ENCODE measurements at places on chromosomes 11 and 22.

- no peak for DNase-seq
Measured at GRCh38 chr11:20309231-20310025, 54.1 kb upstream of the HTATIP2 start.

DNA sequence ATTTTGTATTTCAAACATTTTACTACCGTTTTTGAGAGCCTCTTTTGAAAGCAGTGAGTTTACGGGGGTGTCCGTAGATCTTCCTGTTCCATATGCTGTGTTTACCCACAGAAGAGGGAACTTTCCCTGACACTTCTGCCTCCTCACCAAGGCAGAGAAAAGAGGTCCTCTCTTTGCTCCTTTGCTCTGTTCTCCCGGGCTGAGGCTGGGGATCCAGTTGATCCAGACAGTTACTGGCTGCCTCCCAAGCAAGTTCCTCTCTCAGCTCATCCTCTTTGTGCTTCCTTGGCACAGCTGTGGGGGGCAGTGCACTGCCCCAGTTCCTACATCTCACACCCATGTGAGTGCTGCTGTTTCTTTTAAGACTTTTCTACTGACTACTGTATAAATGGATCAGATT, 813.7 kb downstream of the NTM start:
- DNase-seq = no peak

GRCh38 chr22:30879415-30879797, 89.2 kb downstream of the MORC2 start:
- no peak for DNase-seq

DNA sequence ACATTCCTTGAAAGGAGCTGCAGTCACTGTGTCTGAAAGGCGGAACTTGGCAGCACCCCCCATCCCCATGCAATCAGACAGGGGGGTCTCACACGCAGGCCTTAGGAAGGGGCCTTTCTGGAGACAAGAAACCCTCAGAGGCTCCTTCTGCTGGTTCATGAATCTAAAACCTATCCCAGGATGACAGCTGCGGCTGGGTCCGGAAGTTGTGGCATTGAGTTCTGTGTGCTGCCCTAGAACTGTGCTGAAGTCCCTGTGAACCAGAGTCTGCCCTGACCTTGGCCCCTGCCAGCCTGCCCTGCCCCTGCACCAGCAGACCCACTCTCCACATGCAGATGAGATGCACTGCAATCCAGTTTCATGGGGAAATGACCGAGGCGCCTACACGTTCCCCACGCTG, 268.0 kb downstream of the CTTN start:
- no peak for DNase-seq

- DNase-seq = peak; percentile 42
Measured at GRCh38 chr11:2298795-2299761, 2.6 kb downstream of the C11orf21 start.

DNA sequence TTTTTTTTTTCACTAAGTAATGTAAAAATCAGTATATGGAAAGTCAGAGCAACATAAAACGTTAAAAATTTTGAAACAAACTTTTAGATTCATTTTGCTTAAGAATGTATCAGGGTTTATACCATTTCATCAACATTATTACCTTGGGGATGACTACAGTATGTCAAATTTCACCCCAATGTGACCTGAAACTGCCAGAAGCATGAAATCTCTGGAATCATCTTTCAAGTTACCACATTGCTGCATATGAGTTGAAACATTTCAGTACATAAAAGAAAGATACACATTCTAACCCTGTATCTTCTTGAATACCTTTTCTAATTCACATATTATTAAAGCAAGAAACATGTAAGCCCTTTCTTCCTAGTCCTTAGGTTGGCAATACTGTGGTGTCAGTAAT, 32.8 kb downstream of the MAML2 start:
- DNase-seq = no peak

GRCh38 chr11:33687733-33688479, 12.7 kb downstream of the C11orf91 start:
- DNase-seq = peak; percentile 31

DNA sequence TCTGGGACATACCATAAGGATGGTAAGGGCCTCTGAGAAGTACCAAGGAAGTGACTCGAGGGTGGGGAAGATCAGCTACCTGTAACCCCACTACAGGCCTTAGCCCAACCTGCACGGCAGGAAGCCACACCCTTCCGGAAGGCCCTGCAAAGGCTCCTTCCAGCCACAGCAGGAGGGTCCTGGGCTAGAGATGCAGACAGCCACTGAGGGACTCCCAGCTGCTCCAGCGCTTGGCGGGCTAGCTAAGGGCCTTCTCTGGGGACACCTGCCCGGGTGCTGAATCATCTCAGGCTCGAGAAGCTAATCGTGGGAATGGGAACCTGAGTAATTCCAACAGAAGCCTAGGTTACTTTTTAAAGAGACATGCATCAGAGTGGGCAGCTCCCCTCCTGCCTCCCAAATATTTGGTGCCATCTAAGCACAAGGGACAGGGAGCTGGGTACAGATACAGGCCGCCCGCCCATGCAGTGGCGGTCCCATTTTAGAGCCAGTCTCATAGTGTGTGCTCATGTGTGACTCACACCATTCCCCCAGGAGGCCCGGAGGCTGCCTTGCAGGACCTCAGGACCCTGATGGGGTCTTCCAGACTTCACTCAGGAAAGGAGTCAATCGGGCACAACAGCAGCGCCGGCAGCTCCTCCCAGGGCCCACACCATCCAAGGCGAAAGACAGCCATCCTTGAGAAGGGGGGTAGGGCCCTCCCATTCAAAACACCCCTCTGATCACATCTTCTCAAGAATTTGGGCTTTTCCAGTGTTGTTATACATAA, 8.0 kb downstream of the MYH9 start:
- peak; percentile 77 for DNase-seq

DNA sequence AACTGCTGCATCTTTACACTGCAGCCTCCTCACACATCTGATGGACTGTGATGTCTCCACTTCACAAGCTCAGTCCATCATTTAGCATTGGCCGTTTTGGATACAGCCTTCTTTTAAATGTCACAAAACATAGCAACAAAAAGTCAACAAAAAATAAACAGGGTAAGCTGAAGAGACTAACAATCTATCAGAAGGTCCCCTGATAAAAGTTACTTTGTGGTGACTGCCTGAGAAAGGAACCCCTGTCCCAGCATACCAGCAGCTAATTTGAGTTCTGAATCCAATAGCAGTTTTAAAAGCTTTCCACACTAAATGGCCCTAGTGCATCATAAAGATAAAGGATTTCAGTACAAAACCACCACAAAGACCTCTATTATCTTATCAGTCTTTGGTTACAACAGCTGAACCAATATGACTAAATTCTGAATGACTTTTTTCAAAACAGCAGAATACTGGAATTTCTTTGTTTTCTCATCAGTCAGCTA, 162.4 kb downstream of the SOX6 start:
- DNase-seq = no peak

GRCh38 chr11:26847459-26847858, 125.6 kb upstream of the SLC5A12 start:
- DNase-seq = no peak

- DNase-seq = no peak
Measured at GRCh38 chr11:2393941-2394817, 6.4 kb upstream of the TSSC4 start.

- no peak for DNase-seq
Measured at GRCh38 chr22:18952022-18952421, 15.9 kb upstream of the PRODH start.

DNA sequence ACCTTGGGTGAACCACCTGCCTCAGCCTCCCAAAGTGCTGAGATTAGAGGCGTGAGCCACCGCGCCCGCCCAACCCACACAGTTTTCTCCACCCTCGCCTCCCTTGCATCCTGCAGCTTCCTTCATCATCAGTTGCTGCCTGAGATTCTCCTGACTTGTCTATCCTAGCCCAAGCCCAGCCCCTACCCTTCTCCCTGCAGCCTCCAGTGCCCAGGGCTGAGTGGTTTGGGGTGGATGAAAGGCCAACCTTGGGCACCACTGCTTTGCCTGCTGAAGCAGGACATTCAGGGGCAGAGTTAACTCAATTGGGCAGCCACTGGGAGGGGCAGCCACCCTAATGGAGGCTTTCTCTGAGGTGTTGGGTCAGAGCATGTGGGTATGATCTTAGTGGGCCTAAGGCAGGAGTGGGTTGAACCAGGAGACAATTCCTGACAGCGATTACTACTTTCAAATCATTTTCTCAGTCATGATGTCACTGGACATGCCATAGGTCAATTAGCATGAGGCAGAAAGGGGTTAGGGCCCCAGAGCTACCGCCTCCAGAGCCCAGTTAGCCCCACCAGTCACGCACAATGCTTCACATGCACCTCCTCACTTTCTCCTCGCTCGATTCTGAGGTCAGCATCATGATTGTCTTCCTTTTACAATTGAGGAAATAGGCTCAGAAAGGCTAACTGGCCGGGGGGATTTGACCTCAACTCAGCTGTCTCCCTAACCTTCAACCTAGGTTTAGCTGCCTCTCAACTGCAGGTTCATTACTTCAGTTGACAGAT, 1.0 kb upstream of the FKBP2 start:
- DNase-seq = no peak

- no peak for DNase-seq
Measured at GRCh38 chr11:48063424-48063978, 83.1 kb downstream of the PTPRJ start.

- no peak for DNase-seq
Measured at GRCh38 chr22:48592488-48592887, 1235.2 kb downstream of the BRD1 start.

- DNase-seq = no peak
Measured at GRCh38 chr11:44005956-44006355, 41.8 kb upstream of the ACCSL start.

- no peak for DNase-seq
Measured at GRCh38 chr11:6736495-6737121, 35.2 kb downstream of the OR2AG2 start.

- DNase-seq = no peak
Measured at GRCh38 chr22:50396751-50397370, 53.7 kb downstream of the PPP6R2 start.

- no peak for DNase-seq
Measured at GRCh38 chr22:25735650-25736049, 6.3 kb upstream of the MYO18B start.

DNA sequence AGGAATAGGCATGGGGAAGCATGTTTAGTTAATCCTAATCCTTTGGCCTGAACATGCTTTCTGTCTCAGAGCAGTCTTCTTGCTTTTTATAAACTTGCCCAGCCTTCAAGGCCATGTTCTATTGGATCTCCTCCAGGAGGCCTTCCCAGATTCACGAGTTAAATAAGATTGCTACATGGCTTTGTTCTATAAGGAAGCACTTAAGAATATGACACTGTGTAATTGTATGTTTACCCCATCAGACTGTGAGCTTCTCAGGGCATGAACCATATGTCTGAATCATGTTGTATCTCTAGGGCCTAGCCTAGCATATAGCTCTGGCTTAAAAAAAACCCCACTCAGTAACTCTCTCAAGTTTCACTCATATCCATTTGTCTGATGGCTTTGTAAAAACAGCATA, 26.4 kb upstream of the UCP3 start:
- DNase-seq = no peak

DNA sequence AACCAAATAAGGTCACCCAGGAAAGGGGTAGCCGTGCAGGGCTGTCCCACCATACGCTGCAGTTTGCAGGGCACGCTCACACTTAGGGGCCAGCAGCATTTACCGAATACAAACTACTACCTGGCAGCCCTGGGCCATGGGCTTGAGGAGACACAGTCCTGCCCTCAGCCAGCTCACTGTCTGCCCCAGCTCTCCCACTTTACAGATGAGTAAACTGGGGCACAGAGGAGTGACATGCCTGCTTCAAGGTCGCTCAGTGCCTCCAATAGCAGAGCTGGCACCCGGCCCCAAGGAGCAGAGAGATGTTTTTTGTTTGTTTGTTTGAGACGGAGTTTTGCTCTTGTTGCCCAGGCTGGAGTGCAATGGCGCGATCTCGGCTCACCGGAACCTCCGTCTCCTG, 2.8 kb downstream of the FADS3 start:
- no peak for DNase-seq

- DNase-seq = no peak
Measured at GRCh38 chr22:17726928-17727897, 47.1 kb downstream of the BID start.

DNA sequence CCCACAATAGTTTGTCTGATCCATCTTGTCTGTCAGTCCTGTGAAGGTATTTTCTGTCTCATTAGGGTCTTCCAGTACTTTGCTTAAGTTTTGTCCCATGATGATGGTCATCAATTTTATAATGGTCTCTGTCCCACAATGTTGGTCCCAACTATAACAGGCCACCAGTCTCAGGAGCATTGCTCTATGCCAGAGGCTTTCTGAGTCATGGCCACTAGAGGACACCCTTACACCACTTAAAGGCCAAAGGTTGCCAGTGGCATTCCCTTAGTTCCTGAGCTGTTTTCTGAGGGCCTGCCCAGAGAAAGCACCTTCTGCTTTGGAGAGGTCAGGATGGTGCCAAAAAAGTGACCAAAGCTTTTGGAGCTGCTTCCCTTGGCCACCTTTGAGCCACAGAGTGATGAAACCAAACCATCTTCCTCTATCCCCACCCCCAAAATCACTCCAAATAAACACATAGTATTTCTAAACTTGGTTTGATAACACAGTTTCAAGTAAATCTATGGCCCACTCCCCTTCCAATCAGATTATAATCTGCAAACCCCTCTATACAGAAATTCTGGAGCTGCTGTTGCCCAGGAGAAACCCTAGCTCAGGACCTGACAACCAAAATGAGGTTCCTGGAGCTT, 19.3 kb downstream of the EIF3F start:
- DNase-seq = peak; percentile 58

- no peak for DNase-seq
Measured at GRCh38 chr11:112471731-112472130, 211.1 kb upstream of the PLET1 start.

GRCh38 chr22:37503183-37503683, 16.0 kb downstream of the CARD10 start:
- no peak for DNase-seq

- DNase-seq = no peak
Measured at GRCh38 chr22:47442821-47443220, 680.4 kb downstream of the TBC1D22A start.

GRCh38 chr22:20096574-20097420, 16.8 kb downstream of the DGCR8 start:
- DNase-seq = no peak

DNA sequence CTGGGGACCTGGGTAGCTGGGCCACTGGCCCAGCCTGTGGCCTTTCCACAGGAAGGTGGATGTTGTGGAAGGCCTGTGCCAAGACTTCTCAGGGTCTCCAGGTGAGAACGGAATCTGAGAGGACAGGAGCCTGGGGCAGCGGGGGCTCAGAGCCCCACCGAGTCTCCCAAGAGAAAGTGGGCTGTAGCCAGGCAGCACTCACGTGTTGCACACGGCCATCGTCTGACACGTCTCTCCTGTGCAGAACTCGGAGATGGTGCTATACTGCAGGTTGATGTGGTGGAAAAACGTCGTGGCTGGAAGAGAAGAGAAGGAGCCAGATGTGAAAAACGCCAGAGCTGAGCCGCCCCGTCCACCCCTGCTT, 6.4 kb downstream of the MOB2 start:
- no peak for DNase-seq
